ENCODE measurements at places on chromosomes 13 and 19. TPM values are rescaled to one million over a fixed set of nuclear protein-coding genes. Genes with fewer than 3 reads are reported as not detected.

DNA sequence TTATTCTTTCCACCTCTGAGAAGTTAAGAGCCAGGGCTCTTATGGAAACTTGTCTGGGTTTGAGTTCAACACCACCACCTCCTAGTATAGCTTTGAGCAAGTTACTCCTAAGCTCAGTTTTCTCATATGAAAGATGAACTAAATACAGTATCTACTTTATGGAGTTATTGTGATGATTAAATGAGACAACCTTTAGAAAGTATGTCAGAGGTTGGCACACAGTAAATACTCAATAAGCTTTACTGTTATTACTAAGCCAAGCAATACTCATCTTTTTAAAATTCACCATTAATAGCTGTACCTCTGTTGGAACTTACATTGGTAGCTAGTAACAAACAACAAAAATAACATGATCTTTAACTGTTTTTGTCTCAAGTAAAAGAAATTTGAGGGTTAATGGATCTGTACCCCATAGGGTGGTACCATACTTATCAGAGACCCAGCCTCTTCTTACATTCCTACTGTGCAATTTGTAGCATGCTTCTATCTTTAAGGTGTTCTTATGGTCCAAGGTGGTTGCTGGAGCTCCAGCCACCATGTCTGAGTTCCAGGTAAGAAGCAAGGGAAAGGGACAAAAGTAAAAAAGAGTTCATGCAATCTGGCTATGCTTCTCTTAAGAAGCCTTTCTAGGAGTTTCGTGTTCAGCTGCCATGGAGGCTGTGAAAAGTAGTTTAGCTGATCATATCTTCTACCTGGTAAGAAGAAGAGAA, 24.1 kb upstream of the NDFIP2 start:
- DNase-seq = no peak

DNA sequence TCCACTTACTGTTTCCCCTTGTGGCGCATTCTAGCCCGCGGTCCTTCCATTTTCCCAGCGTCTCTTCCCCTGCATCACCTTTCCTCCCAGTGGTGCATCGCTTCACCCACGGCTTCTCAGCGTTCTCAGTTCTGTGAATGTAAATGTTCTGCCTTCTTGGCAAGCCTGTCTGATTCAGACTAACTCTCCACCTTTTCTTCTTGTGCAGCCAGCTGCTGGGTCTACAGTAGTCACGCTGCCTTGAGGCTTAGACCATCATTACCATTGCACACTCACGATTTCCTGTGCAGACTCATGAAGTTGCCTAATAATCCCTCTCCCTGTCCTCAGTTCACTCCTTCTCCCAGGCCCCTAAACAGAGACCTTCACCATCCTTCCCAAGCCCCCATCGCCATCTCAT, 75.0 kb downstream of the DHRS12 start:
- DNase-seq = peak; percentile 88

DNA sequence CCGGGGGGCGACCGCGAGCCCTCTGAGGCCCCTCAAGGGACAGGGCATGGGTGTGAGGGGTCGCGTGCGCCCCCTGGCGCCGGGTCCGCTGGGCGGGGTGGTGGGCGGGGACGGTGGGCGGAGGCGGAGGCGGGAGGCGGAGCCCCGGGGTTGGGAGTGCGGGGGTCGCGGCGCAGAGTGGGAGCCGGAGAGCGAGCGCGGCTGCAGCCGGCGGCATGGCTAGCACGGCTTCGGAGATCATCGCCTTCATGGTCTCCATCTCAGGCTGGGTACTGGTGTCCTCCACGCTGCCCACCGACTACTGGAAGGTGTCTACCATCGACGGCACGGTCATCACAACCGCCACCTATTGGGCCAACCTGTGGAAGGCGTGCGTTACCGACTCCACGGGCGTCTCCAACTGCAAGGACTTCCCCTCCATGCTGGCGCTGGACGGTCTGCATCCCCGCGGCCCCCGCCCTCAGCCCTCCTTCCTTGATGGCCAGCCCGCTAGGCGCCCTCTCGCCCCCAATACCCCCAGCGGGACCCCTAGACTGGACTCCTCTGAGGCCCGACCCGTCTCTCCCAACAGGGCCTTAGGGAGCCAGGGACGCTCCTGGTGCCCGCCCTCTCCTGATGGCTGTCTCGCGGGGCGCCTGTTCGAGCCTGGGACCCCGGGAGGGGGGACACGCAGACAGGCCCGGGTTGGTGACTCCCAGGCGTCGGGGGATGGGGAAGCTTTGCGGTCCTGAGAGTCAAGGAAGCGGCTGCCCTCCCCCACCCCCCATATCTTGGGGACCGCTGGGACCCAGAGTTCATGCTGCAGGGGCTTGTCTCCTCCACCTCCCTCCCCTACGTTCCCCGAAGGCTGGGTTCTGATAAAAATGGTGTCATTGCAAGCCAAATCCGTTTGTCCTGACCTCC, at the start of gene CLDN10:
TSS of gene CLDN10 (plus strand) at position 182 of the 903 bp plus-strand sequence. CDS start at position 216, 34 bp downstream.
- no peak for DNase-seq

- no peak for DNase-seq
These were observed 97.5 kb downstream of the RAB20 start for GRCh38 chr13:110463871-110464510.

GRCh38 chr19:311813-312261, 20.6 kb upstream of the PLPP2 start:
- no peak for DNase-seq

- DNase-seq = no peak
These were observed 1.4 kb downstream of the SPACA6 start for GRCh38 chr19:51694318-51695085.

- DNase-seq = peak; percentile 47
These were observed 1074.3 kb upstream of the PCDH9 start for GRCh38 chr13:68304286-68304893.

DNA sequence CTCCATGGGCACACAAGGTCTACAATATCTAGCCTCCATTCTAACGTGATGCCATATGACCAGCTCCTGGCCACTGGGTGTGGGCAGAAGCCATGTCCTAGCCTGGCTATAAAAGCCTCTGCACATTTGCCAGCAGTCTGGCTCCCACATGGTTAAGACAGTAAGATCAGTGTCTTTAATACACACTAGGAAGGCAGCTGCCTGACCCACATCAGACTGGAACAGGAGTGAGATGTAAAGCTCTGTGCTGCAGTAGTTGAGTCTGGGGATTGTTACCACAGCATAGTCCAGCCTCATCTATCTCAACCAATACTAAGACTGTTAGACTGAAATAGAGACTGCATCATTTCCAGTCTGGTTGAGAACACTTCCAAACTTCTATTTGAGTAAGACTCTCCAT, 533.1 kb downstream of the IRS2 start:
- DNase-seq = no peak

GRCh38 chr19:54451997-54452396, 3.0 kb downstream of the LENG8 start:
- no peak for DNase-seq

DNA sequence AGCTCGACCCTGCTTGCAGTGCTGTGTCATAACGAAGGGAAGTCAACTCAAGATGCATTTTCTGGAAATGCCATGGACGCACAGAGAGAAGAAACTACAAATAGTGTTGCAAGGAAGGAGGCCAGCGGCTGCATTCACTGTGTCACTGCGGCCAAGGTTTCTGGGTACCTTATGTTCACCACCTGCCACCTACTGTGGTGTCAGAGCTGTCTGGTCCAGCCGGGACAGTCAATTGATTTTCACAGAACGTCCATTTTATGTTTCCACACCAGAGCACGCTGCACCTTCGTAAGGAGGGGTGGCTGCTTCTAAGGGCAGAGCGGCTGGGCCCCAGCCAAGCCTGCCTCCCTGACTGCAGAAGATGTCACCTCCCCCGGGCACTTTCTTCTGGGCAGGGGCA, 17.7 kb downstream of the TSHZ3 start:
- no peak for DNase-seq

- no peak for DNase-seq
These were observed 362.4 kb downstream of the DIAPH3 start for GRCh38 chr13:59801107-59801880.

- no peak for DNase-seq
These were observed 28.7 kb downstream of the CYSLTR2 start for GRCh38 chr13:48682436-48682835.

- DNase-seq = peak; percentile 69
These were observed 264.0 kb downstream of the ENOX1 start for GRCh38 chr13:43522788-43523187.

- no peak for DNase-seq
These were observed 12.8 kb upstream of the SELENOW start for GRCh38 chr19:47765523-47766358.

Gene MCEMP1
- total RNA-seq = not detected

Gene TMC4
- 21.9 TPM for total RNA-seq

Data from renal cortical epithelial cell (primary cell).